T-helper 17 cell (primary cell): ENCODE measurements at places on chromosomes 6 and 20.

- no peak for DNase-seq
Observed at GRCh38 chr6:101776919-101777350, 383.4 kb downstream of the GRIK2 start.

GRCh38 chr6:23268348-23268747 is 699.0 kb downstream of the HDGFL1 start:
- no peak for DNase-seq

GRCh38 chr6:96837081-96837971 is at the start of gene GPR63:
TSS of gene GPR63 (minus strand) at chr6:96837477. CDS start at chr6:96799731, 37,746 bp downstream.
- peak; percentile 47 for DNase-seq

DNA sequence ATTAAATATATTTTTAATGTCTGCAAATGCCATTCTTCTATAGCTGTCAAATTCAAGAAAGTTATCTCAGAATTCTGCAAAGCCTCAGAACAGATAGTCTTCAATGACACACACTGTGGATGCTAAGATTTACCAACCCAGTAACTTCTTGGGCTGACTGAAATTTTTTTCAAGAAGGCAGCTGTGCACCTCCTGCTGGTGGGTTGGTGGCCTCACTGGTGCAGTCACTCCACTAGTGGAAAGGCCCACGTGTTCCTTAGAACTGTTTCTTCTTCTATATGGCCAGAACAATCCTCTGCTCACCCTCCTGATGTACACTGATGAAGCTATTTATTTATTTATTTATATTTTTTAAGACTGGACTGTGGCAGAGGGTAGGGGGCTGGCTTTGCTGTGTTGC is 28.1 kb upstream of the MTCL3 start:
- peak; percentile 5 for DNase-seq

DNA sequence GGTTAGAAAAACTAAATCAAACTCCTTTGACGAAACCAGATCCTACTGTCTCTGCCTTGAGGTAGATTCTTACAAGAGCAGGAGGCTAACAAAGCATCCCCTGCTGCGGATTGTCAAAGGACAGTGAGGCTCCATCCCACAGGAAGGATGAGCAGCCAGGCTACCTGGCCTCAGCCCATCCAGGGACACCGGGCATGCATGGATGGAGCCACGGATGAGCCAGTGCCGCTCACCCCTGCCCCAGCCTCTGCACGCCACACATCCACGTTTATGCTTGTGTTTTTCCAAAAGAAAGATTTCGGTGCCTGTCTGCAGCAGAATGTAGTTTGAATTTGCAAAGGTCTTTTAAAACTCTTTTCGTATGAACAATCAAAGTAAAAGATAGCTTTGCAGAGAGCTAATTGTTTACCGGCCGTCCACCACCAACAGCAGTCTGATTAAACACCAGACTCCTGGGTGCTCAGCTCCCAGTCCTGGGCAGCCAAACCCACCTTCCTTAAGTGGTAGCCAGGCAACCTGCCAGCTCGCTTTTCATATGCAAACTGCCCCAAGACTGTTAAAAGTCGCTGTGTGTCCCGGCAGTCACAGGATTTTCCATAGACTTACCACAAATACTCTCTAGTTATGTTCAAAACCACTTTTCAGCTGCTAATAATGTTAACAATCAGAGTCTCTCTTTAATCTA is 999 bp downstream of the THBS2 start:
- DNase-seq: no peak

- no peak for DNase-seq
Observed at GRCh38 chr20:43238833-43239232, 49.1 kb upstream of the PTPRT start.

GRCh38 chr6:122399055-122399347 is 451 bp upstream of the HSF2 start:
- DNase-seq: no peak

DNA sequence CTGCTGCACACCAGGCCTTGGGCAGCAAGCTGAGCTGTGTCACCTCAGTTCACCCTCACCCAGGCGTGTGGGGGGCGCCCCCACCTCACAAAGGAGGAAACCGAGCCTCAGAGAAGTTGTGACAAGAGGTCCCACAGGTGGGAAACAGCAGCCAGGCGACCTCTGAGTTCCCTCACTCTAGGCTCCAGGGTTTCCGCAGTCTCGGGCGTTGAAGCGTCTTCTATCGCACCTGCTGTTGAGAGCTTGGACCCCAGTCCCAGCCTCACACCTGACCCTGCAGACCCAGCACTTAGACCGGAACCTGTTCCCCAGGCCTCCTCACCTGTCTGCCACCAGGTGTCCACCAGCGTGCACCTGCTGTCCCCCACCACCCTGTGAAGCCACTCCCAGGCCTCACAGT is 22.3 kb upstream of the APMAP start:
- no peak for DNase-seq

DNA sequence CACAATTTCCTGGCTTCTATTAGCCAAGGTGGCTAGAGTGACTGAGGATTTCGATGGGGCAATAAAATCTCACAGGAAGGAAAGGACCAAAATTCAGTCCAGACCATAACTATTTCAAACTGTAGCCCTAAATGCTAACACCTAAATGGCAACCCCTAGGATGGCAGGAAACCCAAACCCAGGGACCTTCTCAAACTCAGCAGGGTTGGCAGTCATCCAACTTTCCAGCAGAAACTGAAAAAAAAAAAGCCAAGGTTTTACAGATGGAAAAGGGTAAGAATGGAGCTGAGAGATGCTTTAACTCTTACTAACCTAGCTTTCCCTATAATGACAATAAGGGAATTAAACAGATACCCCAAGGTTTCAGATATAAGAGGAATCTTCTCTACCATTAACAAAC is 10.5 kb downstream of the IBTK start:
- no peak for DNase-seq

GRCh38 chr6:12882761-12883290 is 166.3 kb downstream of the PHACTR1 start:
- DNase-seq: no peak

DNA sequence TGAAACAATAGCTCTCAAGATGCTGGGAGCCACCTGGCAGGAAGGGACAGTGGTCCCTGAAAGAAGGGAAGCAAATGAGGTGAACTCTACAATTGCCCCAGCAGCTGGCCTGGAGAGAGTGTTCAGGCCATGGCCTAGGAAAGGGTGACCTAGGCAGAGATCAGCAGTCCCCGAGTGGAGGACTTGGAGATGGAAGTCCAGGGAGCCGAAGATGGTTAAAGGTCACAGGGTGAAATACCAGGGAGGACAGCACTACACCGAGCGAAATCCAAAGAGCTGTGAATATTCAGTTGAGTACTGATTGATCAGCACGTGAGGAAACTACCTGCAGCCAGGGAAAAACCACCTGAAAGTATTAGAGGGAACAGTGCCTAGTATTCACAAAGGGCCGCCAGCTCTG is 133.1 kb downstream of the HIVEP2 start:
- no peak for DNase-seq

DNA sequence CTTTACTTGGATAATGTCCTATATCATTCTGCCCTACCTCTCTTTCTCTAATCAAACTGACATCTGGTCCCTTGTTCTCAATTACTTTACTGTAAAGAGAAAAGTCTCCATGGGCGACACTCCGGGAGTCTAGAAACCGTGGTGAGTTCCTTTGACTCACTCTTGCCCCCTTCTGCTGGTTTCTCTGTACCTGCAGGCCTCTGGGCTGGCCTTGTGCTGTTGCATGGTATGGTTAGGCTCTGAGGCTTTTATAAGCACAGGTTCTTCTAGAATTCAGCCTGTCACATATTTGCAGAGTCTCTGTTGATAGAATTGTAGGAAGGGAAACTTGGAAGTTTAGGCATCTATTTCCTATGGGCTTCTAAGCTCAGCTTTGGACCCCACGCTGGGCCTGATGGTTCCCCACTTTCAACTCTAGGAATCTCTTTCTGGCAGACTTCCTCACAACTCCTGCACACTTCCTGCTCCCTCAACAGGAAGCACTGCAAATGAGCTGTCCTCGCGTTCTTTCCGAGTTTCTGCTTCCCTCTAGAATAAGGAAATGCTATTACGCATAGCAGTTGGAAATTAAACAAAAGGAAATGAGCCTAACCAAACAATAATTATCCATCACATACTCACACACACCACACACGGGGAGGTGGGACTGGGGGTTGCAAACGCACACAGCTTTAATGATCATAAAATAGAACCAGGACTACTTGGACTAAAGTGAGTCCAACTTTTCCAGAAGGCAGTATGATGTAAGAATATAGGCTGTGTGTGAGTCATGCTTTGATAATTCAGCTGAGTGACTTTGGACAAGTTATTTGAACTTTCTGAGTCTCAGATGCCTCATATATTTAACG is 683.3 kb downstream of the QKI start:
- DNase-seq: no peak

- DNase-seq: no peak
Observed at GRCh38 chr6:151699719-151700118, 107.8 kb upstream of the ESR1 start.

DNA sequence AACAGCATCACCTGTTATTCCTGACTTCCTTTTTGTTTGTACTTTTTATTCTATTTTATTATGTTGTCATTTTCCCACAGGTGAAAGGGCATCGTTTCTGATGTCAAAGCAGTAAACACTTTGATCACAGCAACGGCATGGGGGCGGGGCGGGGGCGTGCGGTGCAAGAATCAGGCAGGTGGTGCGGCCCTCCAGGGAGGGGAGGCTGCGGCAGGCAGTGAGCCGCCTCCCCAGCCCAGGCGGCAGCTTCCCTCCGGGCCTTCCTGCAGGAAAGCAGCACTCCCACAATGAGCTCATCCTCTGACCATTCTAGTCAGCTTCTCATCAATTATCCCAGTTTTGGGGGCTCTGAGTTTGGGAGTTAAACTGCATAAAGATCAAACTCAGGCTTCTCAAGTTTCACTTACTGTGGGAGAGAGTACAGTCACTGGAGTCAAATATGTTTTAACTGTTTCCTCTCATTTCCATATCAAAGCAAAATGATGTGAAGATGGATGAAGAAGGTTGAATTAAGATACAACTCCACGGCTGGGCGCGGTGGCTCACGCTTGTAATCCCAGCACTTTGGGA is 608.4 kb upstream of the AGPAT4 start:
- no peak for DNase-seq

DNA sequence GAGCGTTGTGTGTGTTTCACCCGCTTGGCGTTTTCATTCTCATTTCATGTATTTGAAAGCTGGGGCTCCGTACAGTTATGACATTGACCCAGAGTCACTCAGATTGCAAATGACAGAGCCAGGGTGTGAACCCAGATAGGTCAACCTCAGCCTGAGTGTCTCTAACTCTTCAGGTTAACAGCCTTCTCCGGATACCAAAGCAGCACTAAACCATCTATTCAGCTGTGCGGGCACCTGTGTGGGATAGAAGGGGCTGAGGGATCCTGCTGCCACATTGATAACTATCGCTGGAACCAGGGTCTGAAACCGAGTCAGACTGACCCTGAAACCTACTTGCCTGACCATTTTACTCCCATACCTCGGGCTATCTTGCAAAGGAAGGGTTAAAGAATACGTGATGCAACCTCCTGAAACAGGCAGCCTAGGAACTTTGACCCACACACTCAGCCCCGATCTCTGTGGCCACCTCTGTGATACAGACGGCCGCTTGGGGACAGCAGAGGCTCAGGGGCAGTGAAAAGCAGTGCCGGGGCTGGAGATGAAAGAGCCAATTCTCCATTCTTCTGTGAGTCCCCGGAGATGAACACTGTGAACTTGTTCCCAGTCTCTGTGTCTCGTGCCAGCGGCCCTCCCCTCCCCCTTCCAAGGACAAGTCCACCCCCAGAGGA is 233.5 kb upstream of the QKI start:
- no peak for DNase-seq
